ENCODE measurements at places on chromosomes 3 and 15.

GRCh38 chr3:127071597-127072001, 88.7 kb downstream of the PLXNA1 start:
- DNase-seq = no peak

DNA sequence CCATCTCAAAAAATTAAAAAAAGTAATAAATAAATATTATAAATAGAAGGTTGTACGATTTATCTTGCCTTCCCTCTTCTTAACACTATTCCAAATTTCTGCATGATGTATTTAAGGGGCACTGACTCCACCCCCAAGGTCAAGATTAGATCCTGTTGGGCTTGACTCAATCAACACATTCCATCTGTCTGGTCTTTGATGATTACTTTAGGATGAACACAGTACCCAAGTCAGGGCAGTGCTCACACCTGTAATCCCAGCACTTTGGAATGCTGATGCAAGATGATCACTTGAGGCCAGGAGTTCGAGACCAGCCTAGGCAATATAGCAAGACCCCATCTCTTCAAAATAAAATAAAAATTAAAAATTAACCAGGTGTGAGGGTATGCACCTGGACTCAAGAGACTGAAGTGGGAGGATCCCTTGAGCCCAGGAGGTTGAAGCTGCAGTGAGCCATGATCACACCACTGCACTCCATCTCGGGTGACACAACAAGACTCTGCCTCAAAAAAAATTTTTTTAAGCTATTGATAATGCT, 14.1 kb upstream of the ATP1B3 start:
- no peak for DNase-seq

DNA sequence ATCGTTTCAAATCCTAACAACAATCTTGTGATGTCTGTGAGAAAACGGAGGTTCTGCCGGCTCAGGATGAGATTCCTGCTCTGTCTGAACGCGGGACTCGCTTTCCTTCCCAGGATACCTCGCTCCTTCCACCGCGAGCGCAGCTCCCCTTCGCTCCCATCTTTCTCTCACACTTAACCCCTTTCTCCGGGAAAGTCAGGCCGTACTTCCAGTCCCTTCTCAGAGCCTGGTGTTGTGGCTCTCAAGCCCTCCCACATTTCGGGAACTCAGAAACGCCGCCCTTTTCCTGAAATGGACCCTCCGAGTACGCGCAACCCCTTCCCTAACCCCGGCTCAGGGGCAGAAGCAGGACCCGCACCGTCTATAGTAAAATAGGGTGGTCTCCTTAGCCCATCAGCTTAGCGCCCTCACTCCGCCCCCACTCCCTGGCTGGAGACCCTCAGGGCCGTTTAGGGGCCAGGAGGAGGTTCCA, 378 bp upstream of the FEM1B start:
- DNase-seq = no peak

DNA sequence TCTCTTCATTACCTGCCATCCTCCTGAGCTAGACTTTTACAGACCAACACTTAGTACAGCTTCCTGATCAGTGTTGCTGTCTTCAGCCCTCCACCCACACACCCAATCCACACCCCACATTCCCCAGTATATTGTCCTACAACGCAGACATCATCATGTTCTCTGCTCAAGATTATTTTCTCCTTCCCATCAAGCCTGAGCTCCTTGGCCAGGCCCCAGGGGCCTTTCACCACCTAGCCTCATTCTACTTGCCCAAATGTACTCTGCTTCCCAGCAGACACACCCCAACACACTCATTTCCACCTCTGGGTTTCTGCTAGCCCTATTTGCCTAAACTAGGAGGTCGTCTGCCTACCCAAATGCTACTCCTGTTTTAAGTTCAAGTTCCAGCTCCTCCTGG, 37.0 kb downstream of the DAPK2 start:
- no peak for DNase-seq

GRCh38 chr3:94173673-94174434, 111.0 kb downstream of the NSUN3 start:
- no peak for DNase-seq

- no peak for DNase-seq
These were observed 13.4 kb upstream of the ZNF639 start for GRCh38 chr3:179309225-179310078.
